ENCODE measurements at places on chromosomes 3 and 15.
A peak's percentile ranks its signal among the peaks of the same experiment; 100 is the strongest.

GRCh38 chr3:119647843-119648575, 12.4 kb downstream of the POPDC2 start:
- no peak for DNase-seq

DNA sequence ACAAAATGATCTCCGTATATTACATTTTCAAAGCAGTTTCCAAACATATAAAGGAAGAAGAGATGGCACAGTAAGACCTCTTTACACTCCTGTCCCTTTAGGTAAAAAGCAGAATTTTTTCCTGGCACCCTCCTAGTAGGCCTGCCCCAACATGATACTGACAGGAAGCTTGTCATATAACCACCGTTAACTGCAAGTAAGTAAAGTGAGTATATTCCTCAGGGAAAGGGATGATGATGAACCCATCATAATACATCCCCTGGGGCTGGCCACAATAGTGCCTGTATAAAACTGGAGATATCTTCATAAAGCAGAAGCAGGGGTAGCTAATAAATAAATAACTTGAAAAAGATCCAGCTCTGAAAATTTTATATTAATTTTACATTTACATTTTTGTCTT, 893.0 kb downstream of the DIPK2A start:
- no peak for DNase-seq

DNA sequence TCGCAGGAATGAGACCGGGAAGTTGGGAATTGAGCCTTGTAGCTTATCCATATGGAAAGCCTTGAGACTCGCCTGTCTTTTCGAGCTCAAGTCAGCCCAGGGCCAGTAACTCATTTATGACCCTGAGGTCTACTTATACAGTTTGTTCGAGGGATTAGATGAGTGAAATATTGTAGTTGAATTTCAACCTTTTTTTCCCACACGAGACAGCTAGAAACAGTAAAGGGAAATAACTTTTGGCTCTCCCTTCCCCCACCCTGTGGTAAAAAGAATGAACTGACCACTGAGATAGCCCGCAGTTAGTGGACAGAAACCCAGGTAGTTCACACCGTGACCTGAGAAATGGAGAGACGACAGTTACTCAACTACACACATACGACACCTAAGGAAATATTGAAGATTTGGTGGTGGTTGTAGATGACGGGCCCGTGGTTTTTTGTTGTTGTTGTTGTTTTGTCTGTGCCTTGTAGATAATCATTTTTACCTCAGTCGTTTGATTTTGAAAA, 841 bp downstream of the EIF3J start:
- peak; percentile 34 for DNase-seq

DNA sequence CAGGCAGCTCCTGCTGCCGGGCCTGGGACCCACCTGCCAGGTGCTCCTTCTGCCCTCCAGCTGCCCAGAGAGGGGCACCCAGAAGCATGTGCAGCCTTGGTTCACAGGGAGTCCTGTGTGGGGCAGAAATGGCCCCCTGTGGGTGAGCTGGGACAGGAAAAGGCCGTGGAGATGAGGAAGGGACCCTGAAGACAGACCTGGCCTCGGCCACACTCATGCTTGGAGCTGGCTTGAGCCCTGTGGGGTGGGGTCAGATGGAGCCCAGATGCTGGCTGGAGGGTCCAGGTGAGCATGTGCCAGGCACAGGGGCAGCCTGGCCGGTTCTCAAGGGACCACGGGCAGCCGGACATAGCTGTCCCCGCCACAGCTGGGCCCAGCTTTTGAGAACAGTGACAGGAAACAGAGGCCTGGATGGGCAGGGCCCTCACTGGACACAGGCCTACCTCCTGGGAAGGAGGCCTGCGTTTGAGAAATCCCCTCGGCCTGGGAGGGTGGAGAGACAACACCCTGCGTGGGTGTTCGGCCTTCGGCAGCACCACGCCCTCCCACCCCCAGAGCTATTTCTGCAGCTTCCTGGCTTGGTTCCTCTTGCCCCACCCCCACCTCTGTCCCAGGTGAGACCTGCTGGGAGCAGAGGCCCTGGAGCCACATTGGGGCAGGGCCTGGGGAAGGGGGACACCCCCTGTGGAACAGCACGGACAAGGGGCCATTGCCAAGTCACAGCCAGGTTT, 132.6 kb upstream of the MEF2A start:
- no peak for DNase-seq

- no peak for DNase-seq
These were observed 360.1 kb upstream of the GOLIM4 start for GRCh38 chr3:168455814-168456213.

- no peak for DNase-seq
These were observed 63.6 kb downstream of the SLC15A2 start for GRCh38 chr3:121957674-121958415.

DNA sequence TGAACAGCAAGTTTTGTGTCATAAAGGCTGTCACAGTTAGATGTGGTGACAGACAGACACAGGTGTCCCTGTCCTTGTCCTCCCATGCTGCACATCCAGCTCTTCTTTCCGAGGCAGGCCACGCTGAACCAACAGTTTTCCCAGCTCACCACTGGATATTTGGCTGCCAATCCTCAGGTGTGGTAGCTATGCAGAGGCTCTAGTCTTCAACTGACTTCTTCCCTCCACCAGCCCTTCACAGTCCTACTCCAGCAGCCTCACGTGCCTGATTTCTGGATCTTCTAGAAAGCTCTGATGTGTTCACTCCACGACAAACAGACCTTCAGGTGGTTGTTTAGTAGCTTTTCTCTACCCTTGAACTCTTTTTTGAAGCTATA, 145.5 kb downstream of the UACA start:
- no peak for DNase-seq

- no peak for DNase-seq
These were observed 883.6 kb upstream of the NR2F2 start for GRCh38 chr15:95446854-95447253.

- DNase-seq, result no peak
These were observed 8.7 kb downstream of the CYP1A1 start for GRCh38 chr15:74716651-74717050.

DNA sequence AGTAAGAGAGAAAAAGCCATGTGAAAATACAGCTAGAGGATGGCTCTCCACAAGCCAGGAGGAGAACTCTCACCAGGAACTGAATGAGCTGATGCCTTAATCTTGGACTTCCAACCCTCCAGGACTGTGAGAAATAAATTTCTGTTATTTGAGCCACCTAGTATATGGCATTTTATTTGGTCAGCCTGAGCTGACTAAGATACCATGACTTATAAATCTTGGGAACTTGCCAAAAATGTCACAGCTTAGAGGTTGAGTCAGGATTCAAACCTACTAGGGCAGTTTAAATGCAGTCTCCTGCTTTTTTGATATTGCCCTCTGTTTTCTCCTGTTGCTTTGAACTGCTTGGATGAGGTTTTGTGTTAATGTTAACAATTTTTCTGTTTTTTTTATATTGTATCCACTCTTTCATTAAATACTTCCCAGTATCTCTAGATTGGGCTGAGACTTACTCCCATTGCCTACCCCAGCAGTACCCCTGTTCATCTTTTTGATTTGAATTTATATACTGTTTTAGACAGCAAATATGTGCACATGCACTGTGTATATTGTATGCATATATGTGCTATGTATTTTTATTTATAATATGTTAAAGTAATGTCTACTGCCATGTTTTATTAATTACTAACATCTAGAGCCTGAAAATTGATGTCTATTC, 1223.2 kb downstream of the OTOL1 start:
- DNase-seq, result peak; percentile 21
